Left cardiac atrium (tissue), 4 donors: ENCODE measurements at places on chromosomes 12 and 14.
A peak's percentile ranks its signal among the peaks of the same experiment; 100 is the strongest.

GRCh38 chr12:79086541-79087296, 222.1 kb downstream of the SYT1 start:
- DNase-seq, result no peak

DNA sequence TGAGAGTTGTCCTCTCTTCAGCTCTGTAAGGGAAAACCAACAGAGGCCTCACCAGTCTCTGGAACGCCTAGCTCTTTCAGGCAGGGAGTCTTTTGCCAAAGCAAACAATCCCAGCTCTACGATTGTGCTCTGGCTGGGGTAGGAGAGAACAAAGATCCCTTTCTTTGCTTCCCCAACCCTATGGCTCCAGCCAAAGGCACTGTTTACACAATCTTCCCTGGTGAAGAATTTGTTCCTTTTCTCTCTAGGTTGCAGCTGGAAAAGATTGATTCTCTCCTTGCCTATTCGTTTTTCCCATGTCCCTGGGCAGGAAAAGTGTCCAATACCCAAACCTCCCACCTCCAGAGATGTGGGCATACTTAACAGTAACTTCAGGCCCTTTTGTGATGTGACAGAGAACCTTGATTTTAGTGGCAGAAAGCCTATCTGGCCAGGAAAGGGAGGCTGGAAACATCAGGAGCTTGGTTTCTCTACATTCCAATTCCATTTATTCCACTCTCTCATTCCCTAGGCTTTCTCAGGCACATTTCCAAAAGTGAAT, 16.8 kb downstream of the ATP5MC2 start:
- peak; percentile 58 for DNase-seq

DNA sequence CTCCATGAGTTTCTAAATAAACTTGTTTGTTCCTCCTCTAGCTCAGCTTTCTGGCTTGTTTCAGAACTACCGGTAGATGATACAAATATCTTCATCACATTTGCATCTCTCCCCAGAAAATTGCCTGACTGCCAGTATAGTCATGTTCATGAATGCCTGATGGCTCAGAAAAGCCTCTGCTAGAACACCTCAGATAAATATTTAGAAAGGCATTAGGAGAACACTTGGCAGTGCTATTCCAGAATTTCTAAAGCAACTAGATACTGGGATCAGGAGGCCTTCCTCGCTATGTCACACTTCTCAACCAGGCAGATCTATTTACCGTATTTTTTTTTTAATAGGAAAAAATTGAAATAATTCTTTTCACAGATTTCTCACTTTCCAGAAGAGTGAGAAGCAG, 32.3 kb upstream of the KRAS start:
- DNase-seq, result no peak

DNA sequence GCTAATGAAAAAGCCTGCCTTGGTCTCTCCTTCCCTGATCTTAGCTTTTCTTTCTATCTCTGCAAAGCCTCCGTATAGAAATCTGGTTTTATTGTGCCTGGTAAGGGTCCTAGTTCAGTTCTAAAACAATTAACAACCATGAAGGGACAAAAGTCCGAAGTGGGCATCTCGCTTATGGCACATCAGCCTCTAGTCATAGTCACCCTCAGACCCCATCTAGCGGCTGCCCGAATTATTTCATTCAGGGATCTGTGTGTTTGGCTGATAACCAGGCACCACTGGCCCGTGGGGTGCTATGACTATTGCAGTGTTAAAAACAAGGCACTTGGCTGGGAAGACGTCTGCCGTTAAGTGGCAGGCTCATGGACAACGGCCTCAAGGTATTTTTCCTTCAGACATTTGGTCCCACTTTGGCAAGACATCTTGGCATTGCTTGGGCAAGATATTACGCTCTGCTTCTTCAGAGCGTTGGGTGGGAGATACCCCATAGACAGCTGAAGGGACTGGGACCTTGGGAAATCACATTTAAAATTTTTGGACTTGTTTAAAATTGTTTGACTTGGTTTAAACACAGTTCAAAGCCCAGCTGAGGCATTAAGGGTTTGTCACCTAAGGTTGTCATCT, 87.1 kb downstream of the SINHCAF start:
- DNase-seq, result peak; percentile 70

- no peak for DNase-seq
Measured at GRCh38 chr14:69040353-69040752, 61.3 kb upstream of the ACTN1 start.

- DNase-seq, result no peak
Measured at GRCh38 chr12:121765573-121765972, 27.9 kb downstream of the RHOF start.

DNA sequence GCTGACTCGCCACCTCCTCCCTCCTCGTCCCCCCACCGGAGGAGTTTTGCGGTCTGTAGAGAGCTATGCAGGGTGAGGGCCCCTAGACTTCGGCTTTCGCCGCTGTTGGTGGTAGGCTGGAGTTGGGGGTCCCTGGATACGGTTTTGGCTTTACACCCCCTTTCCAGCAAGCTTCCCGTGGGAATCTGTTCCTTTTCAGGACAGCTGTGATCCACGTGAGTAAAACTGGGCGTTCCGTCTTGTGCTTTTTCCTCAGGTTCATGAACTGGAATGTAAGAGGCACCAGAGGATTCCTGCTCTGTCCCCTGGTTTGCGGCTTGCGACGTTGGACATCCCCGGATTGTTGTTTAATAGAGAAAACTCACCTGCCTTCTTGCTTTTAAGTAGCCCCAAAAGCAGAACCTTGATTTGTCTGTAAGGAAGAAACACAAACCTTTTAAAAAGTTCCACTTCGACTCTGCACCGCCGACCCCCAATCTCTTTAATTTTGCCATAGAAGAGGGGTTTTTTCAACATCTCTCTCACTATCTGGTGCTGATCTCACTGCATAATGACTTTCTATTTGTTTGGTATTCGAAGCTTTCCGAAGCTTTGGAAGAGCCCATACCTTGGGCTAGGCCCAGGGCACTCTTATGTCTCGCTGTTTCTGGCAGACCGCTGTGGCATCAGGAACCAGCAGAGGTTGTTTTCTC, 490 bp downstream of the PRORP start:
- no peak for DNase-seq

DNA sequence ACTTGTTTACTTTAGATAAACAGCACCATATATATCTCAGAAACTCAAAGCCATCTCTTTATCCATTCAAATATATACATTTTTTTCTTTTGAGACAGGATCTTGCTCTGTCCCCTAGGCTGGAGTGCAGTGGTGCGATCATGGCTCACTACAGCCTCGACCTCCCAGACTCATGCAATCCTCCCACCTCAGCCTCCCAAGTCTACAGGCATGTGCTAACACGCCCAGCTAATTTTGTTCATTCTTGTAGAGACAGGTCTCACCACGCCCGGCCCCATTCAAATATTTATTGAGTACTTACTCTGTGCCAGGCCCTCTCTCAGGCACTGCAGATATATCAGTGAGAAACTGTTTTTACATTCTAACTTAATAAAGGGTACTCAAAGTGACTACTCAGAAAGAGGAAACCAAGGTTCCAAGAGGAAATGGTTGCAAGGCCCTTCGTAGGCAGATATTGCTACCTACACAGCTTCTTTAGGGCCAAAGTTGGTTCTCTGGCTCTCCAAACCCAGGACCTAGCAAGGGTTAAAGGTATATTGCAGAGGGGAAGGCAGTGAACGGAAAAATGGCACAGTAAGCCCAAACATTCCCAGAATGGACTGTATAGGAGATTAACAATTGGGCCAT, 2.9 kb downstream of the ATXN3 start:
- no peak for DNase-seq

GRCh38 chr12:112527501-112527900, 108.8 kb downstream of the PTPN11 start:
- DNase-seq, result no peak

GRCh38 chr14:72948481-72949138, 22.3 kb downstream of the DCAF4 start:
- peak; percentile 66 for DNase-seq

- no peak for DNase-seq
Measured at GRCh38 chr12:23352670-23353069, 596.8 kb downstream of the SOX5 start.

GRCh38 chr14:52279408-52279807, 11.9 kb downstream of the PTGDR start:
- DNase-seq, result no peak

GRCh38 chr14:20904393-20905029, 13.3 kb downstream of the RNASE3 start:
- DNase-seq, result no peak
